ENCODE measurements at places on chromosomes 7 and 10. TPM values are rescaled to one million over a fixed set of nuclear protein-coding genes. Genes with fewer than 3 reads are reported as not detected.

IGF2BP3 gene
- total RNA-seq, result 23.1 TPM

HOXA1 gene
- 0.40 TPM for total RNA-seq

C10orf53 gene
- not detected for total RNA-seq

SPACDR gene
- total RNA-seq, result 0.40 TPM

STN1 gene
- 31.0 TPM for total RNA-seq

MYL7 gene
- total RNA-seq, result not detected

MALRD1 gene
- total RNA-seq, result not detected

HEPACAM2 gene
- not detected for total RNA-seq

GJD4 gene
- not detected for total RNA-seq

EBLN1 gene
- total RNA-seq, result not detected

DNA sequence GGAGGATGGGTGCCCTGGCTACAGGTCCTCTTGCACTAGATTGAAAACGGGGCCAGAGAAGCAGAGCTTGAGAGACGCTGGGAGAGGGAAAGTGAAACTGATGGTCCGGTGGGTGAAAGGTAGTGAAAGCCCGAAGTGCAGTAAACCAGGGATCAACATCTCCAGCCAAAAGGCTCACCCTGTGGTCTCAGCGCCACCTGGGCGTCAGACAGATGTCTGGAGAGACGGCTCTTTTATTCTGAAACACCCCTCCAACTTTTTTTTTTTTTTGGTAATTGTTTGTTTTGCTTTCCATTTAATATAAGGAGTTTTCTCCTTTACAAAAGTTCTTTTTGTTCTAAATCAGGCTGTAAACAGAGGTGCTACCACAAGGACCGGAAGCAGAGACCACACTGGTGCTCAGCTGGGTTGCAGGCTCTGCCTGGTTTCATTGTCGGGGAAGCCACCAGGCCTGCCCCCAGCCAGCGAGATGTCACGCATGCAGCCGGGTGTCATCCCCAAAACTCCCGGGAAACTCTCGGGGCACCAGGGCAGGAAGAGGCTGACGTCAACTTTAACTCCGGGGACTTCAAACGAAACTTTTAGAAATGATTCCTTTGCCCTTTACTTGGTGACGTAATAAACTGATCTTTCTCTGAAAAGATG is 11.2 kb downstream of the IL2RA start:
- DNase-seq, result peak; percentile 74

- DNase-seq, result no peak
Measured at GRCh38 chr7:67547183-67547907, 550.7 kb downstream of the TYW1 start.

DNA sequence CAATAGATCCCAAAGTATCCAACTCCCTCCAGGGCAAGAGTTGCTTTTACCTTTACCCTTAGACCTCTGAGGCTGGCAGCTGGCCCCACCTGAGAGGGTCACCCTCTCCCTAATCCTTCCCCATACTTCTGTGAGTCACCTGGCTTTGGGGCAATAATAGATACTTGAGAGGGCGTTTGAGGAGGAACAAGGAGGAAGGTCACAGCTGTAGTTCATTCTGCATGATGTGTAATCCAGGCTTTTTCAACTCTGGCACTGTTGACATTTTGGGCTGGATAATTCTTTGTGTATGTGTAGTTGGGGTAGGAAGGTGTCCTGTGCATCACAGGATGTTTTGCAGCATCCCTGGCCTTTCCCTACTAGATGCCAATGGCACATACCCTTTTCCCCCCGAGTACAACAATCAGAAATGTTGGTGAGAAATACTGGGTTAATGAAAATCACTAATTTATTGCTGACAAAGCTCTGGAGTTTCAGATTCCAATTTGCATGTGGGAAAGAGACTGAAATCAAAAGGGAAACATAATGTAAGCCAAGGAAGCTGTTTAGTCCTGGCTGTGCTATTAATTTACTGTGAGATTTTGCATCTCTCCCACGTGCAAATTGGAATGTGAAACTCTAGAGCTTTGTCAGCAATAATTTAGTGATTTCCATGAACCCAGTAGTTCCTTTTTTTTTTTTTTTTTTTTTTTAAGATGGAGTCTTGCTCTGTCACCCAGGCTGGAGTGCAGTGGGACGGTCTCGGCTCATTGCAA is 3.6 kb downstream of the BLVRA start:
- no peak for DNase-seq

DNA sequence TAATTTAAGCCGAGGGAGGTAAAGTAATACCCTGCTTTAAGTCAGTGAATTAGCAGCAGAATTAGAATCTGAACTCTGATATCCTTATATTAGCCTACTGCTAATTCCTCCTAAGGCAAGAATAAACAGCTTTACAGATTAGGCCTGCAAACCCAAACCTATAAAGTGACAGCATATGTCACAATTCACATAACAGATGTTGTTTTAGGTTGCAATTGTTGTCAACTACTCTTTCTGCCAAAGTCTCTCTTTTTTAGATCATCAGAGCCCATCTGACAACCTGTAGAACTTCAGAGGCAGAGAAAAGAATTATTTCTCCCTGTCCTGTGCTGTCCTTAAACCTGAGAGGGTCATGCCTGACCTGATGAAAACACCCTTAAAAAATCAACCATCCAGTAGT is 167.2 kb downstream of the PRKG1 start:
- DNase-seq, result no peak

DNA sequence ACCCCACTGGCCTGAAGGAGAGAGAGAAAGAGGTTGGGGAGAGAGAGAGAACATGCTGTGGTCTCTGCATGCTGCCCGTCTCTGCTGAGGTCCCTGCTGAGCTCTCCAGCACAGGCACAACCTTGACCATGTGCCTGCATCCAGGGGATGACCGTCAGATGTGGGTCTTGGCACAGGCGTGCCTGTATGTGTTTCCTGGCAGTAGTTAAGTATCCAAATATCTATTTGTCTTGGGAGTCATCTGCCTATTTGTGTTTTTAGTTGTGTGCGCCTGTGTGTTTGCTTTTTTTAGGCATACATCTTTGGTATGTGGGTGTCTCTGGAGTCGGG is 1.9 kb upstream of the UNC5B start:
- DNase-seq, result no peak

- no peak for DNase-seq
Measured at GRCh38 chr7:91883676-91884362, 3.3 kb upstream of the MTERF1 start.

DNA sequence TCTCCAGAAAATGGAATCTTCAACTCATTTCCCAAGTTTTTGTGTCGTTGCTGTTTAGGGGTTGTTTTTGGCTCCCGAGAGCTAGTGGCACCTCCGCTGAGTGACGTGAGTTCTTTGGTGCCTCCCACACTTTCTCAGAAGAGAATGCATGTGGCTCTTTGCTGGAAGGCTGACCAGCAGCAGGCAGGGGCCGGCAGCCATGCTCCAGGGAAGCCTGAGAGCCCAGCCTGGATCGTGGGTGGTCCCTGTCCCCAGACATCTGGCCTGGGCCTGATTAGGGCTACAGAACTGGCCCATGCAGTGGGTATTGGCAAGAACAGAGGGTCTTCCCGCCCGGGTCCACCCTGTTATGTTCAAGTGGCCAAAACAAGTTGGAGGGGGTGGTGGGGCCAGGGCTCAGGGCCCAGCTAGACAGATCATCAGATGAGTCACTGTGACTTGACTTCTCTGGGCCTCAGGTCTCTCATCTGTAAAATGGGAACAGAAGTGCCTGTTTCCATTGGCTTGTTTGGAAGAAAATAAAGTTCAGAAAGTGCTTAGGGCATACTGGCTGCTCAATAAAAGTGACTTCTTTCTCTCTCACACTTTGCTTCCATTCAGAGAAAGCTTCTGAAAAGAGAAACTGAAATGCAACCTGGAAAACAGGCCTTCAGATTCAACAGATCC is 83.1 kb downstream of the STRA8 start:
- no peak for DNase-seq

DNA sequence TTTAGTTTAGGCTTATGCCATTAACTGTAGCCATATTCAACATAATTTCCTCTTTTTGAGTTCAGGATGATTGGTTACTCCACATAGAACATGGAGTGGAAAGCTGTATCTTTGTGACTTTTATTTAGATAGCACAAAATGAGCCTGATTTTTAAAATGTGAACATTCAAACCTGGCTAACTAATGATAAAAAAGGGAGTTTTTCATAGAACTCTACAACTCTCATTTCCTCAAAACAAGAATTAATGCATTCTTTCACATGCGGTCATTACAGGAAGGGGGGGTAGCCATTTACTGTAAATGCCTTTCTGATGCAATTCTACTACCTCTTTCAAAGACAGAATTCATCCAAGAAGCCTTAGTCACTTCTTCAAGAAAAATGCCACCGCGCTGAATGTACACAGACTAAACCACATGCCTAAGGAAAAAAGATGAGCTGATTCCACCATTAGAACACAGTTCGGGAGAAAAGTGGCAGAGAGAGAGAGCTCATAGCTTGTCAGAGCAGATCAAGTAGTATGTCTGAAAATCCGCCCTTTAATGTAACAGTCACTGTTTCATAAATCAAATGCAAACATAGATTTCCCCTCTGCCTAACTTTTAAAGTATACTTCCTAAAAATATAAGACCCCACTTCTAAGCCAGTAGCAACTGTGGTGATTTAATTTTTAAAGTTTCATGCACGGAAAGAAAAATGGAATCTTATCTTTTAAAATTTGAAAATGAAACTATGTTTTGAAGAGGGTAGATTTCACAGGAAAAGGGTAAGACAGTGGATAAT is 226.4 kb upstream of the KLF14 start:
- DNase-seq, result peak; percentile 95

GRCh38 chr10:28343252-28343651 is 40.4 kb upstream of the MPP7 start:
- DNase-seq, result no peak

DNA sequence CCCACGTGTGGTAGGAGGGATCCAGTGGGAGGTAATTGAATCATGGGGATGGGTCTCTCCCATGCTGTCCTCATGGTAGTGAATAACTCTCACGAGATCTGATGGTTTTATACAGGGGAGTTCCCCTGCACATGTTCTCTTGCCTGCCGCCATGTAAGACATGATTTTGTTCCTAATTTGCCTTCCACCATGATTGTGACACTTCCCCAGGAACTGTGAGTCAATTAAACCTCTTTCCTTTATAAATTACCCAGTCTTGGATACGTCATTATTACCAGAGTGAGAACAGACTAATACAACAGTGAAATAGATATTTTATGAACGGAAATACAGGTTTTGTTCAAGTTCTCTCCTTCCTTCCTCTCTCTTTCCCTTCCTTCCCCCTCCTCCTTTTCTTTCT is 15.8 kb downstream of the CALD1 start:
- peak; percentile 59 for DNase-seq

DNA sequence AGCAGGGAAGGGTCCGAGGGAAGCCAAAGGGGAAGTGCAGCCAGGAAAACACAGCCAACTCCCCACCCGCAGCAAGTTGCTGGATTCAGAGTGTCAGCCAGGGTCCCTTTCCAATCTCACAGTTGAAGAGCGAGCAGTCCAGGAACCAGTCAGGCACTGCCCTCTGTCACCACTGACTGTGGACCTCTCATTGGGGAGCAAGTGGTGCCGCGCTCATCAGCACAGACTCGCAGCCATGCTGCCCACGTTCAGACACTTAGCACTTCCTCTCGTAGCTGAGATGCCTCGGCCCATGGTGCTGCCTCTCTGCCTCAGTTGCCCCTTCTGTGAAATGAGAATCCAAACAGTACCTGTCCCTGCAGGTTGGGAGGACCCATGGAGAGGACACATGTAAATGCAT is 123.6 kb upstream of the CHST15 start:
- no peak for DNase-seq

Data from lung microvascular endothelial cell (primary cell).